Hypothalamus (tissue), 51 donors: ENCODE measurements at places on chromosomes 5 and 9.

DNA sequence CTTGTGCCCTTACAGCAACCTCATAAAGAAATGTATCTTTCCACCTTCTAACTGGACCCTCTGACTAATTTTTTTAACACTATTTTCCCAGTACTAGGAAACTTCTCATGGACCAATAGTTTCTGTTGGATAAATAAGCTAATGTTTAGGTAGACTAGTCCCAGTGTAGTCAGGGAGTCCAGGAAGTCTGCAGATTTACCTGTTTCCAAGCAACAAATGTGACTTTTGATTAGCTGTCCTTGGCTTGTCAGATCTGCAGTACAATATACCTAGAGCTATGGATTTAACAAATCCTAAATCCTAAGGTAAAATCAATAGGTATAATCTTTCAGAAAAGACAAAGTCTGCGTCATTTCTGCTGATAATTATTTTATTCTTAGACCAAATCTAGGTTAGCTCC lies 55.7 kb downstream of the FAM174A start:
- no peak for DNase-seq

DNA sequence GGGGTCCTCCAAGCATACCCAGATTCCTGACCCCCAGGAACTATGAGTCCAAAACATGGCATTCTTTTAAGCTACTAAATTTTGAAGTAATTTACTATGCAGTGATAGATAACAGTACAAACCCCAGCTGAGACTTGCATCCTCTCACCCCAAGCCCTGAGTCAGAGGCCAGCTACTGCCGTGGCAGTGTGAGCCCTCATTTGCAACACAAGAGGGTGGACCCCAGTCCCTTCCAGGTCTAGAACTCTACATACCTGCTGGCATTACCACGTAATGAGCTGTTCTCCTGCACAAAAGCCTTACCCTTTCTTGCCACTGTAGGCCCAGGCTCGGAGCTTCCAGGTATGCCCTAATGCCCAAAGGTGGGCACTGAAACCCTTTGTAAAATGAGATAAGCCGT lies 108.6 kb upstream of the ERCC6L2 start:
- no peak for DNase-seq

GRCh38 chr5:146564007-146564762 lies 48.2 kb upstream of the GPR151 start:
- DNase-seq: no peak

GRCh38 chr9:77534376-77535057 lies 113.6 kb downstream of the GNA14 start:
- DNase-seq: no peak

DNA sequence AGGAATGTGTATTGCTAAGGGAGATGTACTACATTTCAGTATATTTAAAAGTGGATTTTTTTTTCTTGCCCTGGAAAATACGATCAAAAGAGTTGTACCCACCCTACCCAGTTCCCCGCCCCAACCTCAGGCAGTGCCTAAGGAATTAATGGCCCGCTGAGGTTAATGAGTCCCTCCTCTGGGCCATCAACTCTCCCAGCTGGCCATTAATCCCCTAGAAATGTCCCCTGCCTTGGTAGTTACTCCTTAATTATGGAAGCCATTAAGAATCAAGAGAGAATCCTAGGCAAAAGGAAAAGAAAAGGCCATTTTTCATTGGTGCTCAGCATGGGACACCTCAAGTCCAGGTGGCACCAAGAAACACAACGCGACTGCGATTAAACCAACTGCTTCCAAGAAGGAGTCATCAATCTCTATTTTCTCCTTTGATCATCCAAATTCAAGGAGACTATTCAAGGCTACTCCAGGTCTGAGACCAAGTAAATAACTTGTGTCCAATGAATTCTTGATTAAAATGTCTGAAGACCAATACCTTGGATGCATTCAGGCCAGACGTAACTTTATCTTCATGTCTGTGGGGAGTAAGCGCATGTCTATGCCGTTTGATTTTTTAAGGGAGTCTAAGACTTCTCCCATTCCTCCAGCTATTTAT lies 1962.2 kb upstream of the WWC1 start:
- no peak for DNase-seq

DNA sequence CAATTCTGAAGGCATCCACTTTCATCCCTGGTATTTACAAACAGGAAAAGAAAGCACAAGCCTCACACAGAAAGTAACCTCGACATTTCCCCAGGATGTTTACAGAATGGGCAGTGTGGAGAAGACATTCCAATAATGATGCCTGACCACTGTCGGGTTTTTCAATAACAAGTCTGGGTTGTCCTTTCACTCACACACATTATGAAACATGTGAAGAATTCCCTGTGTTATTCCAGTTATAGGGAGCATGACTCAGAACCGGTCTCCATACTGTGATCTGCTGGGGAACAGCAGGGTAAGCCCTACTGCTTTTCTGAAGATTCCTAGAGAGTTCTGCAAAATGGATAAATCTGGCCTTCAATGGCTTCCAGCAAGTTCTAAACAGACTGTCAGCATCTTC lies 155.3 kb downstream of the ADAMTS12 start:
- no peak for DNase-seq

DNA sequence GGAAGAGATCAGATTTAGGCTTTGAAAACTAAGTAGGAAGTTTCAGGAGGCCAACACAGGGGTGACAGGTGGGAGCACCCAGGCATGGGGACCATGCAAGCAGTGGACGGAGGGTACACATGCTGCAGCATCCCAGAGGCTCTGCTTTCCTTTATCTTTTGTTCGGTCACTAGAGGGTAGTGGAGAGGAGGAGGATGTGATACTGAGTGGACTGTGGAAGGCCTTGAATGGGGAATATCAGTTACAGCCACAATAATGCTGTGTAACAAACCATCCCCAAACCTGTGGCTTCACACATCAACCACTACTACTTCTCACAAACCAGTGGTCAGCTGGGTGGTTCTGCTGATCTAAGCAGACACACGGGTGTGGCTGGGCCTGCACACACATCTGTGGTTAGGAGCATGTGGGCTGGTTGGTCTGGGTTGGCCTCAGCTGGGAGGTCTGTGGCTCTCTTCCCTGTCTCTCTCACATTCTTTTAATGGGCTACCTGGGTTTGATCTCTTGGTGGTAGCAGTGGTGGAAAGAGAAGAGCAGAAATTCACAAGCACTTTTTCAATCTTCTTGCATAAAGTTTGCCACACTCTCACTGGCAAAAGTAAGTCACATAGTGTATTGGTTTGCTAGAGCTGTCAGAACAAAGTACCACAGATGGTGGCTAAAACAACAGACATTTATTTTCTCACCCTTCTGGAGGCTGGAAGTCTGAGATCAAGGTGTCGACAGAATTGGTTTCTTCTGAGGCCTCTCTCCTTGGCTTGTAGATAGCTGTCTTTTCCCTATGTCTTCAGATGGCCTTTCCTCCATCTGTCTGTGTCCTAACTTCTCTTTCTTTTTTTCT lies 238.7 kb downstream of the AGTPBP1 start:
- DNase-seq: no peak

- no peak for DNase-seq
Measured at GRCh38 chr5:78331523-78332080, 28.8 kb upstream of the SCAMP1 start.

DNA sequence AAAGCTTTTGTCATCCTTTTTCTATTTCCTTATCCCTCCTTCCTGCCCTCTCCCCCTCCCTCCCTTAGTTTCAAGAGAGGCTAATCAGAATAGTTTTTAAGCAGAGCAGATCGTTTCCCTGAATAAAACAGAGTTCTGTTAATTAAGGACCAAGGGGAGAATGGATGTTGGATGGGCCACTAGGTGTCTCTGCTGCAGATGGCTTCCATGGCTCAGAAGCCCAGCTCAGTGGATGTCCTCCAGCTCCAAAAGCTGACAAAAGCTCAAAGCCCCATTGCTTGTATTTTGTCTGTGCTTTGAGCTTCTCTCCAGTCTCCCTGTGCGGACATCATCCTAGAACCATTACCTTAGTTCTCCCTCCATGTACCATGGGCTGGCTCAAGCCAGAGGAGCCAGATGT lies 21.0 kb upstream of the NPR3 start:
- no peak for DNase-seq

DNA sequence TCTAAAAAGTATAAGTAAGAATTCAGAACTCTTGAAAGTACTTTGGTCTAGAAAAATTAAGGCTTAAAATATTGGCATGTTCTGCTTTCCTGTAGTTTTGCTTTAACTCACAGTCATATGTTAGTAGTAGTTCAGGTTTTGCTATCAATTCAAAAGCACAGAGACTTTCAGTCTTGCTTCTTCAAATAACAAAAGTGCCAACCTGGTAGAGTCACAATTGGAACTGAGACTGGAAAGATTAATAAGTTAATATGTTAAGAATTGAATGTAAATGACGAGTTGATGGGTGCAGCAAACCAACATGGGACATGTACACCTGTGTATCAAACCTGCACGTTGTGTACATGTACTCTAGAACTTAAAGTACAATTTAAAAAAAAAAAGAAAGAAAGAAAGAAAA lies 822.3 kb downstream of the MTRR start:
- DNase-seq: no peak

- no peak for DNase-seq
Measured at GRCh38 chr5:151675611-151676313, 11.0 kb downstream of the SPARC start.

DNA sequence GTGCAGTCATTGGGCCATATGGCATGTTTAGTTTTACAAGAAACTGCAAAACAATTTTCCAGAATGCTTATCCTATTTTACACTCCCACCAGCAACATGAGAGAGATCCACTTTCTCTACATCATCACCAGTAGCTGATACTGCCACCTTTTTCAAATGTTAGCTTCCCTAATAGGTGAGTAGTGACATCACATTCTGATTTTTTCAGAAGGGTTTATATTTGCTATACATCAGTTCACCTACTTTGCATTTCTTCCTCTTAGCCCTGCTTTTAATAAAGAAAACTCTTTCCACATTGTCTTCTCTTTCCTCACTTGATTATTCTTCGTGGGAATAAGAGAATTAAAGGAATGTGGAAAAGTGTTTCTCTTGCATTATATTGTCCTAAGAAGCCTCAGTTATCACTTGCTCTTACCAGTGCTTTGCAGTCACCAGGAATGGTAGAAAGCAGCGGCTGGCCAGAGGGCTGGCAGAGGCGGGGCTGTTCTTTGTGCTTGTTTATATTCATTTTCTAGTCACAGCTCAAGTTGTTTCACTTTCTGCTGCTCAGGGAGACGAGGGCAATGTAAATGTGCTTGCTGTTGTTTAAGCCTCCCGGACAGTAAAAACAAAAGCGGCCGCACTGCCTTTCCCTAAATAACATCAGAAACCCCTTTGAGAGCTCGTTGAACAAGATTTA lies 164.8 kb downstream of the HSD17B3 start:
- peak; percentile 81 for DNase-seq

- DNase-seq: no peak
Measured at GRCh38 chr5:176902102-176902814, 3.1 kb upstream of the HK3 start.

GRCh38 chr5:135053989-135054388 lies 20.0 kb upstream of the PITX1 start:
- no peak for DNase-seq

GRCh38 chr5:15604986-15605385 lies 105.0 kb downstream of the FBXL7 start:
- no peak for DNase-seq

- DNase-seq: no peak
Measured at GRCh38 chr9:111582888-111583287, 16.6 kb downstream of the PTGR1 start.

- no peak for DNase-seq
Measured at GRCh38 chr5:54063817-54064216, 246.6 kb downstream of the ARL15 start.

DNA sequence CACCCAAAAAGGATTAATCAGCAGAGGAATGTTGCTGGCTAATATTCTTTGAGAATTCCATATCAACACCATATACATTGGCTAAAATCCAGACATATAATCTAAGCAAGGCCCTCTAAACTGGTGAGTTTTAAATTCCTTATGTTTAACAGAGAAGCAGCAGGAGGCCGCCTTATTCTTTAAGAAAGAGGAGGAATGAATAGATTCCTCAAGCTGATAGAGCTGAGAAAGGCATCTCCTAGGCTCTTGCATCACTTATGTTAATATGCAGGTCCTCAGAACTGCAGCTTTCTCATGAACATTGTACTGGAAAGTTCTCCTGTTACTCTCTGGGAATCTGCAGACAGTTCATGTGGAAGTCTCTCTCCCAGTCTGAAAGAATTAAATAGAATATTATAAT lies 20.1 kb upstream of the SMARCA2 start:
- no peak for DNase-seq

DNA sequence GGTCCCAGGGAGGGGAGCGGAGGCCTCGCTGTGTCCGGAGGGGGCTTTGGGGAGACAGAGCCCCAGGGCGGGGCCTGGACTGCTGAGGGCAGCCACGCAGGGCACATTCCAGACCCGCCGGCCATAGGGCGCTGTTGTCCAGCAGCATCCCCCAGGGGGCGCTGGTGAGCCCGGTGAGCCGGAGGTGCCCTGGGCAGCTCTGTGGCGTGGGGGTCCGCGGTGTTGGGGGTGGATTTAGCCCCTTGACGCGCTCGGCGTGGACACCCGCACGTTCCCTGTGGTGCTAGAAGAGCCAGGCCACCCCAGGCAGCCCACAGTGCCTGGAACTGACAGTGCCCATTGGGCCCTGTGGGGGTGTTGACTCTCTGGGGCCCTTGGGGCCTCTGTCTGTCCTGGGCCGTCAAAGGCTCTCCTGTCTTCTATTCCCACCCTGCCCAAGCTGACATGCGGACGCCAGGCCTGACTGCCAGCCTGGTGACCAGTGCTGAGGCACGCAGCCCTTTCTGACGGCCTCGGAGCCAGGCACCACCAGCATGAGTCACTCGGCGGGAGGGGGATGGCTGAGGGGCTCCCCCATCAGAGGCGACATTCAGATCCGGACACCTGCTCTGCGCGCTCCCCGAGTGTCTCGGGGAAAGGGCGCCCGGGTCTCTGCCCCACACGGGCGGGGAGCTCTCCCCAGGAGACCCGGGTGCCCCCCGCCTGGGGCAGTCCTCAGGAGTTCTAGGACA lies 23.9 kb downstream of the TPPP start:
- peak; percentile 93 for DNase-seq

- no peak for DNase-seq
Measured at GRCh38 chr9:32854271-32854670, 70.9 kb downstream of the TMEM215 start.

- DNase-seq: no peak
Measured at GRCh38 chr5:8034852-8035251, 165.9 kb downstream of the MTRR start.

DNA sequence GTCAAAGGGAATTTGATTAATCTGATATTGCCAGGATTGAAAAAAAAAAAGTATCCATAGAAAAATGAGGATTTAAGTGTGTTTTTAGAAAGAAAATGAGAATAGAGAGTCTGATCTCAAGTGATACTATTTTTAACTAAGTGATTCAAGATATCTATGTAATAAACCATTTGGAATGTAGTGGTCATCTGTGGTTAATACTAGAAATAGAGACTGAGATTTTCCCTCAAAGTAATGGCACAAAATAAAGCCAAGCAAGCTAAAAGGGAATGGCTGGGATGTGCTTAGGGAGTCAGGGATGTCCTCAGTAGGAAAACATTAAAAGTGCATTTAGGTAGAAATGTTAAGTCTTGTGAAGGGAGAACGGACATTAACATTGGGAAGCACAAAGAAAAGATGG lies 90.6 kb downstream of the FBXO4 start:
- DNase-seq: no peak
